ENCODE measurements at places on chromosomes 3 and 15.

- no peak for DNase-seq
These were observed 156.2 kb downstream of the NLGN1 start for GRCh38 chr3:173553635-173554280.

DNA sequence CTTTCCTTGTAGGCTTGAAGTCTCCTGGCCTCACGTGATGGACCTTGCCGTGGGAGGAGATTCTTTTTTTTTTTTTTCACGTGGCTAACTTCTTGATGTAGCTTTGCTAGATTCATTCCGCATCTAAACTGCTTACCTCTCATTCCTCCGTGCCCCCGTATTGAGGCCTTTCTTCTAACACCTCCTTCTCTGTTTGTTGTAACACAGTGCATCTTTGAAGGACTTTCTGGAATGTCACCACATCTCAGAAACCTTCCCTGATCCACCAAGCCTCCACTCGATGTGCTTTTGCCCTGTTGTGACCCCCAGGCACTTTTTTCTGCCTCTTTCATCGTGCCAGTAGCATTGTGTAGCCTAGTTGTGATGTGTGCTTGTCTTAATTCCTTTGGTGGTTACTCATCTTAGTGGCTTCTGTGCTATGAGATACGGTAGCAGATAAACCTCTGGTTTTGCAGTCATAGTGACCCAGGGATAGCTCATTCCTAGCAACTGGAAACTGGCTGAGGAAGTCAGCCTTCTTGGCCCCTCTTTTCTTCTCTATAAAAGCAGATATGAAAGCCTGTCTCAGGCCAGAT, 1.6 kb upstream of the BNC1 start:
- DNase-seq: no peak

GRCh38 chr15:74655424-74655823, 39.8 kb downstream of the CLK3 start:
- DNase-seq: no peak

- DNase-seq: no peak
These were observed 21.8 kb upstream of the PROK2 start for GRCh38 chr3:71806736-71807135.

DNA sequence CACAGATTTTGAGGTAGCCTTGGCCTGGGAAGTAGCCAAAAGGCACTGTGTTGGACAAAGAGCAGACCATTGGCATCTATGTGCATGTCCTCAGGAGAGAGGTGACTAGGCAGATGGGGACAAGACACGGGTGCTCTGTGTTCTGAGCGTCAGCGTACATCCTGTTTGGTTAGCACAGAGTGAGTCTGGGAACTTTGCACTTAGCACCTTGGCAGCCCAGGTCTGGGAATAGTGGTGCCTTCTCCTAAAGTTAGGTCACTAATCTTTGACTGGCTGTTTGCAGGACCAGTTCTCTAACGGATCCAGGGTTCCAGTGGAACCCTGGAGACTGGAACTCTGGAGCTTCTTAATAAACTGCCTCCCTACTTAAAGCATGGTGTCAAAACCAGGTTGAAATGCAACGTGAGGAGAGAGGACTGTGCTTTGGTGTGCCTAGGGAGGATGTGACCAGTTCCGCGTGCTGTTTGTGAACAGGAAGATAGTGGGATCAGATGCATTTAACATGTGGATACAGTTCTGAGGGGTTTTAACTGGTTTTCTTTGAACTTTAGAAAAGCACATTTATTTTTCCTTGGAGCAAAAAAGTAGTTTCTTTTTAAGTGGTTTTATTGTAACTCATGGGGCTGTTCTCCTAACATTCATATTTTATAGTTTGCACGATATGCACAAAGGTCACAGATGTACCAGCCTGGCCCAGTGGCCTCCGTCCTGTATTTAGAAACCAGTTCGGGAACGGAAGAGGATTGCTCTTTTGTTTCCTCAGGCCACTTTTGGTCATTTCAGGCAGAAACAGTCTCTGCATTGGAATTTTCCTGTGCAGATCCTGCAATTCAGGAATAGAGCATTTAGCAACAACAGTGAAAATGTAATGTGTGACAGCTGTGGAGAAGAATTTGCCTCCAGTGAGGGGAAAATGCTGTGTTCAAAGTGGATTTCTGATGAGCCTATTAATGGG, 48.8 kb downstream of the ABHD2 start:
- DNase-seq: no peak

DNA sequence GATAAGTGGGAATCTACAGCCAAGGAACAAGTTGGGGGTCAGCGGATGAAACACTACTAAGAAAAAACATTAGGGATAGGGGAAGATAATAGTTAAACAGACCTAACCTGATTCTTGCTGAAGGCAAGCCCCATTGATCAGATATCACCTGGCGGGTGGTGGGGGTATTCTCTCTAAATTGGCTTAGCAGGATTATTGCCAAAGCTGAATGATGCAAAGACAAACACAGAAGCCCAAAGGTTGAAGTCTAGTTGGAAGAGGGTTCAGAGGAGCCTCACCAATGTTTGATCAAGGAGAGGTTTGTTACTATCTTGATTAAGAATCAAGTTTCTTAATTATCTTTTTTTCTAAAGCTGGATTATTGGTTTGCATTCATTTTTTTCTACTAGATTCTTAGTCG, 371.9 kb upstream of the CNTN4 start:
- DNase-seq: no peak

- peak; percentile 60 for DNase-seq
These were observed 45.6 kb upstream of the CSPG4 start for GRCh38 chr15:75758071-75758872.

- no peak for DNase-seq
These were observed 26.2 kb upstream of the C3orf38 start for GRCh38 chr3:88123526-88123925.

GRCh38 chr3:154131830-154132229, 10.6 kb downstream of the ARHGEF26 start:
- DNase-seq: no peak

DNA sequence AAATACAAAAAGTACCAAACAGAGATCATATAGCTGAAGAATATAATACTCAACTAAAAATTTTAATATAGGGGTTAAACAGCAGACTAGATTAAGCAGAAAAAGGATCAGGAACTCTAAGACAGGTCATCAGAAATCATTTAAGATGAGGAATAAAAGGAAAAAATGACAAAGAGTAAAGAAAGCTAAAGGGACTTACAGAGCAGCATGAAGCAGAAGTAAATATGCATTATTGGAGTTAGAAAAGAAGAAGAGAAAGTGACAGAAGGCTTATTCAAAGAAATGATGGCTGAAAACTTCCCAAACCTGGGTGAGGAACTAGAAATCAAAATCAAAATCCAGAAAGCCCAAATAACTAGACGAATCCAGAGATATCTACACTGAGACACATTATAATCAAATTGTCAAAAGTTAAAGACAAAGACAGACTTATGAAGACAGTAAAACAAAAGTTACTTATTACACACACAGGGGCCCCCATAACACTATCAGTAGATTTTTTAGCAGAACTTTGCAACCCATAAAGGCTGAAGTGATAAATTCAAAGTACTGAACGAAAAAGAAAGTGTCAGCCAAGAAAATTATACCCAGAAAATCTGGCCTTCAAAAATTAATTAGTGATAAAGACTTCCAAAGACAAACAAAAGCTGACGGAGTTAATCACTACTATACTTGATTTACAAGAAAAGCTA, 95.6 kb downstream of the SCAPER start:
- no peak for DNase-seq

DNA sequence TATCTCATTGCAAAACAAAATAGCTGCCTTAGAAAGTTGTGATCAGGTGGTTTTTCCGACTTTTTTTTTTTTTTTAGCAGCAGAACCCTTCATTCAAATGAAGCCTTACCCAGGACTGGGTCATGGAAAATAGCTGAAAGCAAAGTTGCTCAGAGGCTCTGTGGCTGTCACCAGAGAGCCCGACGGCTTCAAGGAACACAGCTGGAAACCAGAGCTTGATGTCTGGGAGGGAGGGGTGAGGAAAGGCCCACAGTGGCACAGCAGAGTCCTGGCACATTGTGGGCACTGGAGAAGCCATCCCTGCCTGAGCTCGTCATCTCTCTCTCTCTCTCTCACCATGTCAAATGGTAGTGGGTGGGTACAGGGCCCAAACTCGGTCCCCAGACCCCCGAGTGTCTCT, 77.5 kb downstream of the RPN1 start:
- DNase-seq: no peak

DNA sequence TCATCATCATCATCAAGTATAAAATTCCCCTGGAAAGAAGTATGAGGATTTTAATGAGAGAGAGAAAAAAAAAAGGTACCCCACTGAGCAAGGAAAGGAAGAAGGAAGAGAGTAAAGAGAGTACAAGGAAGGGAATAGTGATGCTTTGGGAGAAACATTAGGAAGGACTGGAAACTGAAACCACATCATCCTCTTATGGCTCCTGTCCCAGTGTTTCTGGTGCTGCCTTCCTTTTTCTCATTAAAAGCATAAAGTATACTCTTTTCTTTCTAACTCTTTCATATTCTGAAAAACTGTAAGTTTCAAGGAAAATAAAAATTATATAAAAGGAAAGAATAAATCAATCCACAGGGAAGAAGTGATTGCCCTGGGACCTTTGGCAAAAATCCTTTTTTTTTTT, 616.4 kb upstream of the CBLB start:
- no peak for DNase-seq

DNA sequence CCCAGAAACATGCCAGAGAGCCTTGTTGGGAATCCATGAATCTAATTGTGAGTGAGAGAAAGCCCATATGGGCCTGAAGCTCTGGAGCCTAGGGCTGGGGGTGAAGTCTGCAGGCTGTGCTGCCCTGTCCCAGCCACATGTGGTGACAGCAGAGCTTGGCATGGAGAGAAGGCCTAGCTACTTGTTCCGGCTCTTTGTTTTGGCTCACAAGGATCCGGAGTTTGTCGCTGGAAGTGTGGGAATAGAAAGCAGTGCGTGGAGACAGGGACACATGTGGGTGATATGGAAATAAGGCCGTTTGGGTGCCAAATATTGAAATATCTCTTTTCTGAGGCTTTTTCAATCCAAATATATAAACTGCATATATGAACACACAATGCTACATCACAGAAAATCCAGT, 78.2 kb downstream of the CLSTN2 start:
- DNase-seq: no peak

DNA sequence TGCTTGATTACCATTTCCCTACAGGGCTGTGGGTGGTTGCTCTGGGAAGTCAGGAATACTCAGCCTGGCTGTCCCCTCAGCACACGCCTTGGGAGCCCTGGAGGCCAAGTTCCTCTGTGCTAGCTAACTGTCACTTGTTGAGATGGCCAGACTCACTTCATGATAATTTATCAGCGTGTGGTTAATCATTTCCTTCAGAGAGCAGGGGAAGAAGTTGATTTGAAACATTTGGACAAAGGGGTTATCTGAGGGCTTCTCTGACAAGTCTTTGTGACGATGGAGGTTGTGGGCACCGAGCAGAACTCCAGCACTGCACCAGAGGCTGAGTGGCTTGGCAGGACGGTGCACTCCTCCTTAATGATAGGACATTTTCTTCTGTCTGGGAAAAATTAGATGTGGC, 61.9 kb downstream of the WHAMM start:
- DNase-seq: no peak

GRCh38 chr15:48397841-48398240, 66.6 kb downstream of the DUT start:
- no peak for DNase-seq

DNA sequence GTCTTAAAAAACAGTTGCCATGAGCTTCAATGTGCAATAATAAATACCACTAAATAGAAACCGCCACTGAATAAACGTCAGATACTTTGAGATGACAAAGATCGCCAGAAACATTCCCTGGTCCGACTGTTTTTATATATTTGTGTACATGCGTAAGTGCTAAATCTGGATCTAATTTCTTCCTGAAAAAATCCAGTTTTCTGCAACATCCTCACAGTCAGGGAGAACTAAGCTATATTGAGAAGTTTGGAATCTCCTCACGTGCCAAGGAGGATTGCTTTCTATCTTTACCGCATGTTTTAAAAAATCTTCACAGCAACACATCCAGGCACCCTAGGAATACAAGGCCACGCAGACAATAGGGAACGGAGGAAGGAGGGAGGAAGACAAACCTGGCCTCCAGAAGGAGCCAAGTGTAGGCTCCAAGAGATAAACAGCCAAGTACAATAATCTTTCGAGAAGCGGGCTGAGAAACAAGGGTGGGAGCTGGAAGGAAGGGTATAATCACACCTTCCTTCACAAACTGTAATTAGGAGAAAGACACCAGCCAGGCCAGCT, 5.7 kb downstream of the VGLL4 start:
- no peak for DNase-seq

GRCh38 chr3:187628169-187628568, 42.0 kb downstream of the SST start:
- no peak for DNase-seq

GRCh38 chr3:186021673-186022362, 84.0 kb upstream of the TRA2B start:
- no peak for DNase-seq

- DNase-seq: no peak
These were observed 136.2 kb downstream of the RTP4 start for GRCh38 chr3:187504435-187504834.

DNA sequence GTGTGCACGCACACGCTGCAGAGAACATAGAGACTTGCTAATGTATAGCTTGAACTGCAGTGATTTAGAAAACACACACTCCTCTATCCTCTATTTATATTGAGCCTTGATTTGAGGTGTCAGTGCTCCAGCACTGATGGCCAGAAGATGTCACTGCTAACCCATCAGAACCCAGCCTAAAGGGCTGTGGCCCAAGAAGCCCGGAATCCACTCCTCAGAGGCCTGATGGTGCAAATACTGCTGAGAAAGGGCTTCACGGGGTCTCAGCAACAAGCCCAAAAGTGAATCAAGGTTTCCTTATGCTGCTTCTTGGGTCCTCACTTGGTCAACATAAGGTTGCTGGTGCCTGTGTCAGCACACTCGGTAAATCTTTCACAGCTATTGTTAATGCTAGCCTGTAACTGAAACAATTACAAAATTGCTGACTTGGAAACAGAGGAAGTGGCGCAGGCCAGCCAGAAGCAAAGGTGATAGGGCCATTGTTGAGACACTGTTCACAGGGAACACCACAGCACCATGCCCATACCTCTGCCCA, 60.3 kb downstream of the HEG1 start:
- peak; percentile 16 for DNase-seq

GRCh38 chr15:47485419-47485818, 231.9 kb upstream of the SEMA6D start:
- no peak for DNase-seq

- no peak for DNase-seq
These were observed 14.0 kb downstream of the TMEM158 start for GRCh38 chr3:45212095-45212468.

- no peak for DNase-seq
These were observed 95.1 kb downstream of the TP63 start for GRCh38 chr3:189726277-189726676.

GRCh38 chr3:159626598-159626997, 362.0 kb upstream of the IL12A start:
- no peak for DNase-seq

GRCh38 chr3:37400945-37401344, 226.6 kb upstream of the LRRFIP2 start:
- DNase-seq: no peak
